ENCODE measurements at places on chromosomes 16 and 17.

GRCh38 chr16:29806099-29806579, at the start of gene MAZ:
Gene MAZ (plus strand): TSS chr16:29806529. CDS start chr16:29806702, 173 bp downstream.
- peak; percentile 79 for DNase-seq

DNA sequence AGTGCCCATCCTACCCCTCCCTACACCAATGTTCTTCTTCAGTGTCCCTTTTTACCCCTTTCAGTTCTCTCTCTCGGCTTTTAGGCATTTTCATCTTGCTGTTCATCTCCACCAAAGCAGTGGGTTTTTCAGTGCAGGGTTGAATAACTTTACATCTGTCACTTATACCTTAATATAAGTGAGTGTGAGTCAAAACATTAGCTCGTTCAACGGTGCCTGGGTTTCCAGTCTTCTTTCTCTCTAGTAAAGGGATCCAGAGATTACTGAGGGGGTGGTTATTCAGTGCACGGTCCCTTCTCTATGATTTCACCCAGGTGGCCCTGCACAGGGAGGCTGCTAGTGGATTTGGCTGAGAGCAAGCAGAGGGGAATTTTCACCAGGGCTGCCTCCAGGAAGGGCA, 210.6 kb upstream of the CDH5 start:
- DNase-seq = no peak

DNA sequence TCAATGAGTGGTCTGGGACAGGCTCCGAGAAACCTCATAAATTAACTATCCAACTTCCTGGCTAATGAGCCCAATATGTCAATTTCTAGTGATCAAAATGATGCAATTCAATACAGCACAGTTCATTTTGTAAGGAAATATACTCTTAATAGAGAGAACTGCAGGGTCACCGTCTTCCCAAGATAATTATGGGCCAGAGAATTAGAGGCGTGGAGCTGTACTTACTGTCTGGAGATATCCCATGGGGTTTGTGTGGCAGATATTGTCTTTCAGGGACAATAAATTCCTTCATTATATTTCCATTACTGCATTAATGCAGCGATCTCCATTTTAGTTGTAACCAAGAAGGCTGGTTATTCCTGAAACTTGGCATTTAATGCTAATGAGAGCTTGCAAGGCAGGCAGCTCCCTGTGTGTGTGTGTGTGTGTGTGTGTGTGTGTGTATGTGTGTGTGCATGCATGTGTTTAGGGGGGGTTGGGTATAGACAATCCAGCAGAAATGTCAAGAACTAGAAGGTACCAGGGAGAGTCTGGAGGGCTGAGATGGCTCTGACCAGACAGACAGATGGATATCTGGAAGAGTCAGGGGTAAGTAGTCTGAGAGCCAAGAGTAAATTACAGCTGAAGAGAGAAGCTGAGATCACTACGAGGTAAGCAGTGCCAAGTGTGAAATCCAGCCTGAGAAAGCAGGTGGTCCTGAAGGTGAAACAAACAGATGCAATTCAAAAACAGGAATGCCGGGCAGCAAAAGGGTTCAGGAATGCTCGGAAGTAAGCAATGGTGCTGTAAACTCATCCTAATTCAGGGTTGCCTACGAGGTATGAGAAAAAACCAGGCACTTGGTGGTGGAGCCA, 393.0 kb downstream of the CA10 start:
- no peak for DNase-seq

DNA sequence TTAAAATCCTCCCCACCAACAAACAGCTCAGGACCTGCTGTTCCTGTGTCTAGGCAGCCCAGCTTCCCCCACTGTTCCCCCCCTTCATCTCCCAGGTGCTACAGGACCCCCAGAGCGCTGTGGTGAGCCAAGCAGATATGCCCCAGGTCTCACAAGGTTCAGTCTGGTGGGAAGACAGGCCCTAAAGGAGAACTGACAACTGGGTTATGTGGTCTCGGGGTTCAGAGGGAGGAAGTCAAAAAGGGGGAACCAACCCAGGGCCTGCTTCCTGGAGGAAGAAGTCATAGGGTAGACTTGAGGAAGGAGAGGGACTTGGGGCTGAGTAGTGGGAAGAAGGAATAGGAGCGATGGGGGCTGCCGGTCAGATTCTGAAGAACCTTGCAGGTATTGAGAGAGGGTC, 2.6 kb downstream of the RIPOR1 start:
- DNase-seq = no peak

DNA sequence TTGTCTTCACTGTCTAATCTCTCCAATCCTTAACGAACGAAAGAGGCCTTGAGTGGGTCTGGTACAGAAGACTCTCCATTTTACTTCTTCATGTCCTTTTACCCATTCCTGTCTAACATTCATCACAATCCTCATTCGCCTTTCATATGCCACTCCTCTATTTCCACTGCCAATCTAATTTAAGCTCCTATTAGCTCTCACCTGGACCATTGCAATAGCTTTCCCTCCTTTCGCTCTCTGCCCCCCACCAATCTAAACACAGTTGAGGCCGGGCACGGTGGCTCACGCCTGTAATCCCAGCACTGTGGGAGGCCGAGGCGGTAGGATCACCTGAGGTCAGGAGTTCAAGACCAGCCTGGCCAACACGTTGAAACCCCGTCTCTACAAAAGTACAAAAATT, 6.3 kb upstream of the SLFN14 start:
- no peak for DNase-seq

DNA sequence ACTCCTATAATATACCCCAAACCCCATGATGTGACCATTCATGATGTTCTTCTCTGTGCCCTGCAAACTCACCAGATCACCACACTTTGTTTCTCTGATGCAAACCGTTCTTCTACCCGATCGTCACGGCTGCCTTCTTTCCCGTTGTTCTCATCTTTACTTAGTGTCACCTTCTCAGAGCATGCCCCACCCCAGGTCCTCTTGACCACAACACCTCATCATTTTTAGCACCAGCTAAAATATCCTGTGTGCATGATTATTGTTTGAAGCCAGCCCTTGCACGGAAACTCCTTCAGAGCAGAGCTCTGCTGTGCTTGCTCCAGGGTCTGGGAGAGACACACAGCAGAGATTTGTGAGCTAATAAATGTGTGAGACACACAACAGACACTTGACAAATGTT, 38.9 kb upstream of the CREBBP start:
- no peak for DNase-seq

- DNase-seq = peak; percentile 53
These were observed 668 bp downstream of the SPATA2L start for GRCh38 chr16:89700649-89701424.

GRCh38 chr17:76641501-76641900, 2.1 kb downstream of the ST6GALNAC1 start:
- no peak for DNase-seq

GRCh38 chr16:177394-177822, 928 bp downstream of the HBA1 start:
- no peak for DNase-seq

DNA sequence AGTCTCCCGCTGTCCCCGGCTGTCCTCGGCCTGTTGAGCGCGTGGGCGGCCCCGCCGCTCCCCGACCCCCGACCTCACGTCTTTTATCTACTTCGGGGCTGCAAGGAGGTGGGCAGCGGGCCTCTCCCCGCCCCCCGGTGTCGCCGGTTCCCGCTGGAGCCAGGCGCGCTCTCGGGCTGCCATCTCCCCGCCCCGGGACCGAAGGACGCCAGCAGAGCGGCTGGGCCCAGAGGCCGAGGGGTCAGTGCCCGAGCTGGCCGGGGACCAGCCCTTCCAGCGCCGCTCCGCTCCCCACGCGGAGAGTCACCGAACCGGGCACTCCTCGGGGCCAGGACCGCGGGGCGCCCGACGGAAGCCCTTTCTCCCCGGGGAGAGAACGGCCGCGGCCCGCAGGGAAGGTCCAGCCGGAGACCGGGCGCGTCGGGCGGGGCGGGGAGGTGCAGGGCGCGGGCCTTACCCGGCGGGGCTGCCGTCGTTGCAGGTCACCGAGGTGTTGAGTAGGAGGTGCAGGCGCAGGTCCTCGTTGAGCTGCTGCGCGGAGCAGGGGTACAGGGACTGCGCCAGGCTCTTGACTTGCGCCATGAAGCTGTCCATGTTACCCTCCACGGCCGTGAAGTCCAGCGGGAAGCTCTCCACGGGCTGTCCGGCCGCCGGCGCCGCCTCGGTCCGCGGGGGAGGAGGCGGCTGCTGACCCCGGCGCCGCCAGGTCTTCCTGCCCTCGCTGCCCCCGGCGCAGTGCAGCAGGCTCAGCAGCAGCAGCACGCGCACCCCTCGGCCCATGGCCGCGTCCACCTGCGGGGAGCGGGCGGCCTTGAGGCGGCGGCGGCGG, 643 bp downstream of the NOTUM start:
- DNase-seq = no peak

DNA sequence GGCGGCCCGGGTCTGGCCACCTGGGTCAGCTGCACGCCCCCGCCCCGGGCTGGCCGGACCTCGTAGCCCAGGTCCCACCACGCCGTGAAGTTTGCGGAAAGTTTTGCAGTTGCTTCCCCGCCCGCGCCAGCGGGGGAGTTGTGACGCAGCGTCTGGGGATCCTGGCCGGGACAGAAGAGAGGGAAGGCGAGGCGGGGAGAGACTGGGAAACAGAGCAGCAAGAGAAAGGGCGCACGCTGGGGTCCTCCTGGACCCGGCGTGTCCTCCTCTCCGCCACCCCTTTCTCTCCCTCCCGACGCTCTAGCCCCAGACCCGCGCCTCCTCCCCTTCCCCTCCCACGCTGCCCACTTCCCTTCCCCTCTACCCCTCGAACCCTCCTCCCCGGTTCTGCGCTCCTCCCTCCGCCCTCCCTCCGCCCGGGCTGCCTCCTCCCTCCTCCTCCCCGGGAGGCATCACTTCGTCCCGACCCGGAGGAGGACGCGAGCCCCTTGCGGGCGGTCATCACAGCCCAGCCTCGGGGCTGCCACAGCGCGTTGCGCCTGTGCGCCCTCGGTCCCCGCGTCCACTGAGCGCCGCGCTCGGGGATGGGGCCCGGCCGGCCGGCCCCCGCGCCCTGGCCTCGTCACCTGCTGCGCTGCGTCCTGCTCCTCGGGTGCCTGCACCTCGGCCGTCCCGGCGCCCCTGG, at the start of gene MRC2:
TSS of gene MRC2 (plus strand) at position 452 of the 685 bp plus-strand sequence. CDS start at position 585, 133 bp downstream.
- DNase-seq = peak; percentile 59

DNA sequence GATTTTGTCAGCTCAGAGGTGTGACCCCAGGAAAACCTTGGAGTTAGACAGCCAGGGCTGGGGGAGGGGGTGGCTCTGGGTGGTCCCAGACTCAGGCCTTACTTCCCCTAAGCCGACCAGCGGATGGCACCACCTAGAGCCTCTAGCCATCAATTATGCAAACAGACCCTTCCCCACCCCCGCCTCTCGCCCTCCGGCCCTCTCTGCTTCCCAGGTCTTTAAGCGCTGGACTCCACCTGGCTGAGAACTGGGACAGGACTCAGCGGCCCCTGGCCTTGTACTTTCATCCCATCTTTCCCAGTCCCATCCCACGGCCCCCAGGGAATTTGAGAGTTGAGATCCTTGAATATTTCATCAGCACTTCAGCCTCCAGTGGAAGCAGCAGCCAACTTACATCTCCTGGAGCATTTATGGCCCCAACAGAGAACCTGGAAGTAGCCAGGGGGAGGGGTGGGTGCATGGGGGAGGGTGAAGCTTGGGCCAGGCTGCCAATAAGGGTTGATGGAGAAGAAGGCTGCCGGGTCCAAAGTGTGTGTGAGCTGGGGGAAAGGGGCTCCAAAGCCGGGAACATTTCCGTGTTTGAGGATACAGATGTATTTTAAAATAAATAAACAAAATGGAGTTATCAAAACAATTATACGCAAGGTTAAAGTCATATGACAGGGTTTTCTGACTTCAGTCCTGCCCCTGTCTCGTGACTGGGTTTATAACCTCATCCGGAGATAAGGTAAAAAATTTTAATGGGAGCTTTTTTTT, 7.5 kb upstream of the JUP start:
- DNase-seq = no peak

DNA sequence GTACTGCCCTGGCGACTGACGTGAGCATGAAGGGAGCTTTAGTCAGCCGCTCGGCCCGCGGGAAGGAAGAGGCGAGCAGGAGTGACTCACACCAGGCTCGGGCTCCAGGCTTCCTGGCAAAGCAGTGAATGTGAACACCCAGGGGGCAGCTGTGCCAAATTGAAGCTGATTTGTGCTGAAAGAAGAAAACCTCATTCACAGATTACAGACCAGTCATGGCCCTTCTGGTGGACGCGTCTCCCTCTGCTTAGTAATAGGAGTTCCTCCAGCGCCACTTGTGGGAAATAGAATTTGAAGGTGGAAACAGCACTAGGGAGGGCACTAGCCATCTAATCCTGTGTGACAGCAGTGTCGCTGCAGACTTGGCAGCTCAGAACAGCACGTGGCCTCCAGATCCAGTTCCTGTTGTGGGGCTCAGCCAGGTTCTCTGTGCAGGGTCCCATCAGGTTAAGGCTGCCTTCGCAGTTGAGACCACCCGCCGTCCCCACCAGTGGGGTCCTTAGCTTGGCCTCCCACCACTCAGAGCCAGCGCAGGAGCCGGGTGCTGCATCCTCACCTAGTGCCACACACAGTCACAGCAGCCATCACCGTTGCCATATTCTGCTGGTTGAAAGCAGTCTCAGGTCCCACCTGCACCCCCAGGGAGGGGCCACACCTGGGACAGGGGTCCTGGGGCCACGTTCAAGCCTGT, 164.5 kb upstream of the CHMP6 start:
- peak; percentile 1 for DNase-seq

- no peak for DNase-seq
These were observed 72.0 kb downstream of the STXBP4 start for GRCh38 chr17:55040611-55041010.

DNA sequence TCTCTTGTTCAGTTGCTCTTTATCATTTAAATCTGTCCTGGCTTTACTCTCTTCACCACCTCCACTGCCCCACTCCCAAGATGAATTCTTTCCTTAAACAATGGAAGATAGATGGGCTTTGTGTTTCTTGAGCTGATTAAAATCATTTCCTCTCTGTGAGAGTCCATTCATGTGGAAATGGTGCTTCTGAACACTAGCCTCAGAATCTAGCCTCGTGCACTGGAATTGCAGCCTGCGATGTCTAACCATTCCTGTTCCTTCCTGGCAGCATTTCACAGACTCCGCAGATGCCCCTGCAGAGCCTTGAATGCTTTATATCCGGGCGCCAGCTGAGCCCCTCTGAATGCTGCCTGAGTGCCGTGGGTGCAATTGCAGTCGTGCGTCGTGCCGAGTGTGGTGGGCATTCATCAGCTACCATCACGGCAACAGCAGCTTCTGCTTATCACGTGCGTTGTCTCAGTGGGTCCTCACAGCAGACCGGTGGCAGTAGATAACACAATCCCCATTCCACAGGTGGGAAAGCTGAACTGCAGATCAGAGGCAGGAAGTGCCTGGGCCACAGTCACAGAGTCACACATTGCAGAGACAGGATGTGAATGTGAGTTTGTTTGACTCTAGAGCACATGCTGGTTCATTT, 172.8 kb upstream of the WSCD1 start:
- no peak for DNase-seq

DNA sequence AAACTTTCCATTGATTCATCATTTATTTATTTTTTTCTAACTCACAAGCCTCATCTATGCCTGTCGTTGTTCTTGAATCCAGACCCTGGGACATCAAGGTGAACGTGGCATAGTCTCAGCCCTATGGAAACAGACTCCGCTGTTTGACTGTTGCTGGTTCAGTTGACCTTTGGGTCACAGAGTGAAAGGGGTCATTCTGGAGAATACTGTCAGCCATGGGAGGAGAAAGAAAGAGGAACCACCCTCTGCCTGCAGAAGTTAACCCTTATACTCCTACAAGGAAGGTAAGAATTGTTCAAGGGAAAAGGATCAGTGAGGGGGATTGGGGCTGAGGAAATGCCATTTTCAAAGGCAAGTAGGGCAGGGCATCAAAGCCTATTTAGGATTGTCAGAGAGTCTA, 387.6 kb upstream of the MAF start:
- no peak for DNase-seq

GRCh38 chr16:595094-595528, 5.2 kb downstream of the RAB40C start:
- DNase-seq = no peak

All from stimulated activated CD4-positive, alpha-beta T cell treated with anti-CD3 and anti-CD28 coated beads, Interleukin-4, amount 100 ng/mL, for 1 hour (primary cell).